Activated naive CD4-positive, alpha-beta T cell treated with anti-CD3 and anti-CD28 coated beads, Interleukin-2, amount 50 U/mL, for 16 hours (primary cell): ENCODE measurements at places on chromosomes 13 and 19.

DNA sequence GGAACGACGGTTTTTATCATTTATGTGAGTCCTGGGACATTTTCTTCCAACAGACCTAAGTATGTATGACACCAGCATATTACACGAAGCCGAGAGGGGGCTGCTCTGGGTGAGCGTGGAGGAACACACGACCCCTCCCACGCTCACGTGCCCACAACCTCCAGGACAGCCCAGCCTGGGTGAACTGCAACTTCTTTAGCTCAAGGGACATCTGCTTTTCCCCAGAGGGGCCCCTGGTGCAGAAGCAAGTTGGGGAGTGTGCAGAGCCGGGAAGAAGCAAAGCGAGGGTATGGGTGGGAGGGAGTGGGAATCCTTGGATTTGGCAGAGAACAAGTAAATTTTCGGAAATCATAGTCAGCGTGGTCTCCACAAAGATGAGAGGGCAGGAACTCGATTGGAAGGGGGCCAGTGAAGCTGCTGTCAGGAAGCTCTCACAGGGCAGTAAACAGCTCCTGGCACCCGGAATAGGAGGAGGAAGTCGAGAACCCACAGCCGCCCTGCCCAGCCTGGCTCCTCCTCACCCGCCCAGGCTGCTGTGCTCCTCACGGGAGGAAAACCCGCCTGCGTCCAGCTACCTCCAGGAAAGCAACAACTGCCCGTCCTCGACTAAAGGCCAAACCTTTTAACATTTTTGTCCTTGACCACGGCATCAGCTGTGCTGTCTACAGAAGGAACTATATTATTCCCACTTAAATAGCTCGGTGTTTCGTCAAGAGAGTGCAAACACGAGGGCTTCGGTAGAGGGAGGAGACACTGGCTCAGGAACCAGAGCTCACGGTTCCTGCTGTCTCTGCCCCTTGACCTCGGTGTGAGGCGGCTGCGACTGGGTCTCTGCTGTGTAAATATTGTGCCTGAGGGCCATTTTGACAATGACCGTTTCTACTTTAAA, 17.2 kb upstream of the CFAP97D2 start:
- no peak for DNase-seq

- no peak for DNase-seq
Measured at GRCh38 chr13:101530293-101530692, 77.8 kb downstream of the ITGBL1 start.

DNA sequence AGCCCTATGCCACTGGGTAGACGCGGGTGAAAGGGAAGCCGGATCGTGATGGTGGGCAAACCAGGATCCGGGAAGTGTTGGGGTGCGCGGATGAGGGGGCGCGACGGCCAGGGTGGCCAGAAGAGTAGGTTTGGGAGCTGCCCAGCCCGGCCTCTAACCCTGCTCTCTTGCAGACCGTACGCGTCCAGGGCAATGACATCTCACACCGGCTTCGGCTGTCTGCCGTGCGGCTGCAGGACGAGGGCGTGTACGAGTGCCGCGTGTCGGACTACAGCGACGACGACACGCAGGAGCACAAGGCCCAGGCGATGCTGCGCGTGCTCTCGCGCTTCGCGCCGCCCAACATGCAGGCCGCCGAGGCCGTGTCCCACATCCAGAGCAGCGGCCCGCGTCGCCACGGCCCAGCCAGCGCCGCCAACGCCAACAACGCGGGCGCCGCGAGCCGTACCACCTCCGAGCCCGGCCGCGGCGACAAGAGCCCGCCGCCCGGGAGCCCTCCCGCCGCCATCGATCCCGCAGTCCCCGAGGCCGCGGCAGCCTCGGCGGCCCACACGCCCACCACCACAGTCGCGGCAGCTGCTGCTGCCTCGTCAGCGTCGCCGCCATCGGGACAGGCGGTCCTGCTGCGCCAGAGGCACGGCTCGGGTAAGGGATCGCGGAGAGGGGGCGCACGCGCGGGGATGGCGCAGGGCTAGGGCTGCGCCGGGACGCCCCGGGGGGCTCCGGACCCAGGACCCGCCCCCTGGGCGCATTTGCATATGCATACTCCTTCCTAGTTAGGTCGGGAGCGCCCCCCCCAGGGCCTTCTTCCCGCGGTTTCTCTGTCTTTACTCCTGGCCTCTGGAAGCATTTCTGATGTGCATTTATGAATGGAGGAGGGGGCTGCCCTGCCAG, 4.1 kb downstream of the VSTM2B start:
- no peak for DNase-seq

- no peak for DNase-seq
Measured at GRCh38 chr13:106797081-106797640, 229.2 kb upstream of the ARGLU1 start.

DNA sequence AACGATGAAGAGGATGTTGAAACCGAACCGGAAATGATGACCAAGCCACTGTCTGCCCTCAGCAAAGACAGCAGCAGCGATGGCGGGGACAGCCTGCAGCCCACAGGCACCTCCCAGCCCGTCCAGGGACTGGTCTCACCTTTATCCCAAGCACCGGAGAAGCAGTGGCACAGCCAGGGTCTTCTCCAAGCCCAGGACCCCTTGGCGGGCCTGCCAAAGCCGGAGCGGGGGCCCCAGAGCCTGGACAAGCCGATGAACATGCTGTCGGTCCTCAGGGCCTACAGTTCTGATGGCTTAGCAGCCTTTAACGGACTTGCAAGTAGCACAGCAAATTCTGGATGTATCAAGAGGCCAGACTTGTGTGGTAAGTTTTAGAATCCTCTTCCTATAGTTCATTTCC, 177.0 kb downstream of the ZNF536 start:
- DNase-seq: no peak

DNA sequence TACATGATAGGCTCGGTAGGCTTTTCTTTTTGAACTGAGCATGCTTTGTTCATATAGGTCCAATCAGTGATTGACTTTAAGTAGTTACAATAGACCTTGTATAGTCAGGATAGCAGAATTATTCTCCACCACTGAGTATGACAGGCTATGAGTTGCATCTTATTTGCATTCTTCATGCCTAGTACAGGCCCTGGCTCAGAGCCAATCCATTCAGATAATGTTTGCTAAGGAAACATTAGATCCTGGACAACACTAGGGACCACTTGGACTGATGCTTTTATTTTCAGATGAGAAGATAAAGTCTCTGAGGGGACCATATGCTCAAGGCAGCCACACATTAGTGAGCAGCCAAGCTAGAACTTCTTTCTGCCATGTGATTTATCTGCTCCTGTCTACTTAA, 133.9 kb downstream of the KL start:
- no peak for DNase-seq

GRCh38 chr19:46126086-46126580, 1.6 kb upstream of the IGFL3 start:
- DNase-seq: no peak

DNA sequence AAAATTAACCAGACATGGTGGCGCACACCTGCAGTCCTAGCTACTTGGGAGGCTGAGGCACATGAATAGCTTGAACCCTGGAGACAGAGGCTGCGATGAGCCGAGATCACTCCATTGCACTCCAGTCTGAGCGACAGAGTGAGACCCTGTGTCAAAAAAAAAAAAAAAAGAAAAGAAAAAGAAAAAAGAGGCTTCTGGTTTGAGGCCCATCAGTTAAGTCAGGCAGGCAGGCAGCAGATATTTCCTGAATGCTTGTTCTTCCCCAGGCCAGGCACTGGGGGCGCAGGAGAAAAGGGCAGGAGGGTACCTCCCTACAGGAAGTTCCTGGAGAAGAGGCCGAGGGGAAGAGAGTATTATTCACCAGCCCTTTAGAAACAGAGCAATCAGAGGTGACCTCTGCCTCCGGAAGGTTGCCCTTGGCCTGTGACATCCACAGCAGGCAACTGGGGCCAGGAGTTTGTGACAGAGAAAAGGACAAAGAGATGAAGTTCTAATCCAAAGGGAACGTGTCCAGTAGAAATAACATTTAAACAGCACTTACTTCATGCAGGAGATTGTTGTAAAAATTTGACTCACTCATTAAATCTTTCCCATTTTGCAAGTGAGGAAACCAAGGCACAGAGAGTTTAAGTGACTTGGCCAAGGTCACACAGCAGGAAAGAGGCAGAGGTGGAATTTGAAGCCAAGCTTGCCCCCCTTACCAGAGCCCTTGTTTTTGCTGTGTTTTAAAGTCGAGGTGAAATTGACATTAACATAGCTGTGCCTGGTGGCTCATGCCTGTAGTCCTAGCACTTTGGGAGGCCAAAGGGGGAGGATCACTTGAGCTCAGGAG, 4.3 kb upstream of the RLN3 start:
- DNase-seq: no peak

DNA sequence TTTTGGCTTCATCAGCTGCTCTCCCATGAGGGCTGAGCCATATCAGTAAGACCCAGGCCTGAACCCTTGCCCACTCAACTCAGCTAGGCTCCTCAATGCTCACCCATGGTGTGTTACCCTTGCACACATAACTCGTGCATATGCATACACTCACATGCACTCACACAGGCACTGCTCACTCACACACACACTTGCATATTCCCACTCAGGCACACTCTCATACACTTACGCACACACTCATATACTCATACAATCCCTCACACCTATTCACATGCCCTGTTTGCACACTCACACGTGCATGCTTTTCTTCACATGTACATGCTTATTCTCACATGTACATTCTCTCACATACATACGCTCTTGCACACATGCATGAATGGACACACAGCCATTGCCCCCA, 93.8 kb downstream of the SLC7A1 start:
- DNase-seq: no peak

- no peak for DNase-seq
Measured at GRCh38 chr13:113542751-113543424, 41.7 kb upstream of the TFDP1 start.

DNA sequence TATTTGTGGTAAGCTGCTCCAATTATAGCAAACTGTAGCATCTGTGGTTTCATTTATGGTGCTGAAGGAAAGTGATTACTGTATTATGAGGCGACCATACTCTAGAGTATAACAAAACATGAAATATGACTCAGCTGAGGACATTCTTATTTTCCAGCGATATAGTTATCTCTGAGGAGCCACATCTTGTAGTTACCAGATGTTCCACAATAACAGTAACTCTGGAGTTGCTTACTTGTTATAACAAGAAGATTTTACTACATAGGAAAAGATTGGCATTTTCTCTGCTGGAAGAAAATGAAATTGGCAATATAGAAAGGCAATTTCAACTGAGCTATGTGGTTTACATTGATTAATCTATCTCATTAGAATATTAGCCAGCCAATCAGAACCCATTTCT, 1634.2 kb downstream of the PCDH9 start:
- no peak for DNase-seq

- DNase-seq: peak; percentile 51
Measured at GRCh38 chr19:16185768-16186123, 536 bp downstream of the FAM32A start.

DNA sequence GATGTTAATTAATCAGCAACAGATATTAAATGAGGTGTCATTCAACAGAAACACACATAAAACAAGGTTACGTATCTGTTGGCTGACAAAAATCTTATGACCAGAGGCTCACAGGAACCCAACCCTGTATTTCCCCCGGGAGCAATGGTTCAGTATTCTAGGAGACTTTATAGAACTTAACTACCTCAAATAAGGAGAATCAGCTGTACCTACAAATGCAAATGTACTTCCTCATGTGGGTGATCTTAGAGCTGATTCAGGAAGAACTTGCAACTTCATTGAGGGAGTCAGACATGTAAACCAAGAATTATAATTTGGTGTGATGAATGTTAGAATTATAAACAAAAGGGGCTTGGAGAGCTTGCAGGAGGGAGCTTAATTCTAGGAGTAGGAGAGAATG, 20.1 kb downstream of the FGF9 start:
- no peak for DNase-seq

DNA sequence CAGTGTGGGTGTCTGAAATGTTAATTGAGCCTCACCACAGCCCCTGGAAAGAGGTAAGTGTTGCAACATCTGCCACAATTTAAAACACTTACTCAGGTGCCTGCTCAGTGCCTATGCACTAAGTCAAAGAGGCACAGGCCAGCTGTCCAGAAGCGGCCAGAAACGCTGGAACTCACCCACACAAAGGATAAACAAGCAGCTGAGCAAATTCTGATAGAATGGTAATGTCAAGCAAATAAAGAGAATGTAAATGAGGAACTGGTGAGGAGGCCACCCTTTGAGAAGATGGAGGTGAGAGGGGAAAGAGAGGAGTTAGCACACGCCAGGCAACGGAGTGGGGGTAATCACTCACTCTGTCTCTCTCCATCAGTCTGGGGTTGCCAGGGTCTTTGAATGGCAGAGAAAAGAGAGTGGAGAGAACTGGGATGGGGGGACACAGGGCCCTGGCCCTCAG, 67.7 kb upstream of the SERP2 start:
- DNase-seq: no peak

DNA sequence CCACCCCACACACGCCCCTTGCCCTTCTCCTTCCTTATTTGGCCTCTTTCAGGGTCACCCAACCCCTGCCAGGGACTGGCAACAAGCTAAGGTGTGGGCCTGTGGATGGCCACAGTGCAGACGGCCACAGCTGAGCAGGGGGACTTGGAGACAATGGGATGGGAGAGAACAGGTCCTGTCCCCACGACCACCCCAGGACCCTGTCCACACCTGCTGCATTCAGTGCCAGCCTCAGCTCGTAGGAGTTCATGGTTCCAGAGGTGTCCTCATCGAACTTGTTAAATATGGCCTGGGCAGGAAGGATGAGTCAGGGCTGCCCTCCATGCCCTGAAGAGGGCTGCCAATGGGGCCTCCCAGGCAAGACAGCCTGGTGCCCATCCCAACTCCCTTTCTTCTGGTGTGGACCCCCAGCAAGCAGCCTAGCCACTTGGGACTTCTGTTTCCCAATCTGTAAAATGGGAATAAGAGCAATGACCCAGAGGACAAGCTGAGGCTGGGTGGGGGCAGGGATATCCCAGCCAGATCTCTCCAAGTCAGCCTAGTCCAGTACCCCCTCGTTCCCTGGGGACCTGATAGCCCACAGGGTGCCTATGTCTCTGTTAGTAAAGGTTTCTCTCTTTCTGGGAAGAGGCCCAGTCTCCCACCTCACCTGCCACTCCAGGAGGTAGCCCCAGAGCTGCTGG, 10.6 kb downstream of the CAPN12 start:
- no peak for DNase-seq

- DNase-seq: no peak
Measured at GRCh38 chr13:41706152-41706551, 248.8 kb downstream of the RGCC start.

DNA sequence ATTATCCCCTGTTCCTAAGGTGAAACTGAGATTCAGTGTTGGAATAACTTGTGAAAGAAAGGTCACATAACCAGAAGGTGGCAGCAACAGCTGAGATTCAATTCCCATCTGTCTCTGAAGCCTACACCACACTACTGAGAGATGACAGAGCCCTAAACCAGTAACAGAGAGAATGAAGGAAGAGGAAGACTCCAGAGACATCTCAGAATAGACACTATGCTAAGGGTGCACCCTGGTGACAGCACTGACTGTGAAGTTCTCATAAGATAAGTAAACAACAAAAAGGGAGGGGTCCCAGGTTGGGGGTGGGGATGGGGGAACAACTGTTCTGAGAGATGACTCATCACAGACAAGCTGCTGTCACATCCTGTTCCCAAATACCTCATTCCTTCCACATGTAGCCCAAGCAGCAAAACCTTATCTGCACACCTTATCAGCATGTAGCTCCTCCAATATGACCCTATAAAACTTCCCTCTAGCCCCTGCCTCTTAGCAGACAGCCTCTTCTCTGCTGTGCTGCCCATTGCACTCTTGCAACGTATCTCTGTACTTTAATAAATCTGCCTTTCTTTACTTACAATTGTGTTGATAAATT, 46.5 kb downstream of the UTP14C start:
- peak; percentile 18 for DNase-seq
